ENCODE measurements at places on chromosomes 16 and 17. TPM values are rescaled to one million over a fixed set of nuclear protein-coding genes. Genes with fewer than 3 reads are reported as not detected.
A peak's percentile ranks its signal among the peaks of the same experiment; 100 is the strongest.

DNA sequence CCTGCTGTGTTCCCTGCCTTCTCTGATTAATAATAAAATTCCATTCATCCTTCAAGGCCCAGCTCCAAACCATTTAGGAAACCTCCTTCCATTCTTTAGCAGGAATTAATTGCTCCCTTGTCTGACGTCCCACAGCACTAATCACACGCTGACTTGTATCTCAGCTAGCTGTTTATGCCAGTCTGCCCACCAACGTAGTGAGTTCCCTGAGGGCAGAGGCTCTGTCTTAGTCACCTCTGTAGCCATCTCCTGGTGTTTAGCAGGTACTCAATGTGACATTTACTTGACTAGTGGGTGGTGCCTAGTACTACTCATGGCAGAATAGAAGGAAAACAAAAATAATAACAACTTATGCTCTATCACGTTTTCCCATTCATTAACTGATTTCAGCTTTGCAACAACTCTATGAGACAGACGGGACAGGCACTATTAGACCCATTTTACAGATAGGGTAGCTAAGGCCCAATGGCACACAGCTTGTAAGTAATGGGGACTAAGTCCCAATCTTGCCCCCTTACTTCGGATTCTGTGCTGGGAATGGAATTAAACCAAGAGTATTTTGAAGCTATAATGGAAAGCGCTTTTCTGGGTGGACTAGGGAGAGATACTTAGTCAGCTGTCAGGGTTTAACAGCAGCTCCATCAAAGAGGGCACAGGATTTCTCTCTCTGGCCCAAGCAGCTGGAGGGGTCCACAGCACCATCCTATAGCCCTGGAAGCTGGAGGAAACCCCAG, 931 bp upstream of the WIPF2 start:
- DNase-seq, result no peak

DNA sequence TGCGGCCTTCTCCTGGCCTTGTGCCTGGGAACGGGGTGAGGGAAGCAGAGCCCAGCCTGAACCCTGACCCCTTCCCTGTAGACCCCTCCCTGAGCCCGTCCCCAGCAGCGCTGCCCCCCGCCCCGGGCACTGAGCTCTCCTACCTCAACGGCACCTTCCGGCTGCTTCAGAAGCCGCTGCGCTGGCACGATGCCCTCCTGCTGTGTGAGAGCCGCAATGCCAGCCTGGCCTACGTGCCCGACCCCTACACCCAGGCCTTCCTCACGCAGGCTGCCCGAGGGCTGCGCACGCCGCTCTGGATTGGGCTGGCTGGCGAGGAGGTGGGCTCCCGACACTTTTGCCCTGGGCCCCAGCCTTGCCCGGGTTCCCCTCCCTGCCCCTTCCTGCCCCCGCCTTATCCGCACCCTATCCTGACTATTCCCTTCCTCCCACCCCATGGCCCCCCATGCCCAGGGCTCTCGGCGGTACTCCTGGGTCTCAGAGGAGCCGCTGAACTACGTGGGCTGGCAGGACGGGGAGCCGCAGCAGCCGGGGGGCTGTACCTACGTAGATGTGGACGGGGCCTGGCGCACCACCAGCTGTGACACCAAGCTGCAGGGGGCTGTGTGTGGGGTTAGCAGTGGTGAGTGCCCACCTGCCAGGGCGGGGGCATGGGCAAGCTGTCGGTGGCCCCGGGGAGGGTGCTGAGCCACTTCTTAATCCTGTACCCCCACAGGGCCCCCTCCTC, 62.1 kb downstream of the MRC2 start:
- DNase-seq, result no peak

DNA sequence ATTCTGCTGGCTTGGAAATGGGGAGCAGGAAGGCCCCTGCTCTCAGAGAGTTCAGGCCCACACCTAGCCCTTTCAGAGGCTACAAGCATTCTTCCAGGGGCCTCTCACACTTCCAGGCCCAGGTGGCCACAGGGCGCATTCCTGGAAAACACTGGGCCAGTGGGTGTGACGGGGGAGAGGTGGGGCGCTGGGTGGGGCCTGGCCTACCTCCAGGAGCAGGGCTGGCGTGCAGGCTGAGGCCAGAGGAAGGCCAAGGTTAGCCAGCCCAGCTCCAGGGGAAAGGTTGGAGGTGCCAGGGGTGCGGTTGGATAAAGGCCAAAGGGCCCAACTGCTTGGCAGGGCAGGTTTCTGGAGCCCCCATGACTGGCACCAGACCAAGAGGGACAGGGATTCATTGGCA, 198.2 kb downstream of the MAF start:
- DNase-seq, result peak; percentile 23

DNA sequence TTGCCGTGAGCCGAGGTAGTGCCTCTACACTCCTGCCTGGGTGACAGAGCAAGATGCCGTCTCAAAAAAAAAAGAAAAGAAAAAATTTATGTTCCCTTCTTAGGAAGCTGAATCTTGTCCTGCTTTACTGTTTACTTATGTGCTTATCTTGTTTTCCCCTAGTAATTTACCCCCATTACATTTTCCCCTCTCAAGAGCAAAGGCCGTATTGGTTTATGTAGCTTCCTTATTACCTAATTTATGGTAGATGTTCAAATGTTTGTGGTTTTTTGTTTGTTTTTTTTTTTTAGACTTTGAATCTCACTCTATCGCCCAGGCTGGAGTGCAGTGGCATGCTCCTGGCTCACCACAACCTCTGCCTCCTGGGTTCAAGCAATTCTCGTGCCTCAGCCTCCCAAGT, 10.3 kb upstream of the SLC52A1 start:
- no peak for DNase-seq

GRCh38 chr17:7548585-7549400, at the start of gene TNFSF12:
Gene TNFSF12 (plus strand): TSS chr17:7549058. CDS start chr17:7549154, 96 bp downstream.
- DNase-seq, result peak; percentile 49

Gene YBX2
- 0.15 TPM for total RNA-seq

Gene TNS4
- total RNA-seq, result 0.24 TPM

Gene SPATA32
- total RNA-seq, result not detected

GRCh38 chr16:3021449-3022207, 1.5 kb downstream of the TNFRSF12A start:
- DNase-seq, result peak; percentile 98

GRCh38 chr16:87317750-87318644, 805 bp upstream of the C16orf95 start:
- DNase-seq, result peak; percentile 44

Gene SOX8
- 0.17 TPM for total RNA-seq

Gene SDR42E1
- total RNA-seq, result 1.6 TPM

- no peak for DNase-seq
Observed at GRCh38 chr16:3443108-3444031, at the start of the genes NAA60 and ZNF597. Gene NAA60 (plus strand): TSS chr16:3443680. CDS start chr16:3476228, 32,548 bp downstream. Gene ZNF597 (minus strand): TSS chr16:3443504. CDS start chr16:3443153, 351 bp downstream.

Gene MYOCD
- total RNA-seq, result 2.5 TPM

Gene PRRT2
- total RNA-seq, result not detected

DNA sequence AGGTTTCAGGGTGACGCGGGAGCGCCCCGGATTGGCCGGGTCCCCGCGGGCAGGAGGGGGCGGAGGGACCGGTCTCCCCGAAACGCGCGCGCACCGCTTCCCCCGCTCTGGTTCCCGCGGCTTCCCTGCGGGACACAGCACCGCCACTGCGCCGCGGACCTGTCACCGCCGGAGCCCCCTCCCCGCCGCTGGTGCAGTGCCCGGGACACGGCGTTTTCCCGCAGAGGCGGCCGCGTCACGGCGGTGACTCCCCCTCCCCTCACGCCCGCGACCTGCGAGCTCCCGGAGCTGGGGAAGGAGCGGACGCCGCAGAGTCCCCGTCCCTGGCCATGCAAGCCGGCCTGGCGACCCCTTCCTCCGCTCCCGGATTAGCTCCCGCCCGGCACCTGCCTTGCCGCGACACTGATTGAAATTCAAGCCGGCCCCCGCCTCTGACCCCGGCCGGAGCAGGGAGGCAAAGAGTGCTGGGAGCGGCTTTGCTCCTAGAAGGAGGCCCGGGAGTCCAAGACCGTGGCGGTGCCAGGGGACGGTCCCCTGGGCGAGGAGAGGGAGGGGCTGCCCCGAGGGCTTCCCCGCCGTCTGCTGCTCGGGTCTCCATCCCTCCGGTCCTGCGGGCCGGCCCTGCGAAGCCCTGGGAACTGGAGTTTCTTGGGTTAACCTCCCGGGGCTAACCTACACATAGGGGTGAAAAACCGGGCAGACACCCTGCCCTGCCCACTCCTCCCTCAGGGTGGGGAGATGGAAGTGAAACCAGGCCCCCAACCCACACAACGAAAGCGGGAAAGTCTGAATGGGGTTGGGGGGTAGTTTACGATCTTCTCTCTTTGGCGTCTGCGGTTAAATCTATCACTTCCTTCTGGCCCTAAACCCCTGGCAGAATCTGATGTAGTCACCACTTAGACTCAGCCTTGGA, 1.0 kb downstream of the RHBDL3 start:
- no peak for DNase-seq

- no peak for DNase-seq
Observed at GRCh38 chr17:80086081-80086480, 15.3 kb upstream of the GAA start.

Gene CNGB1
- not detected for total RNA-seq

Gene GUCY2D
- not detected for total RNA-seq

DNA sequence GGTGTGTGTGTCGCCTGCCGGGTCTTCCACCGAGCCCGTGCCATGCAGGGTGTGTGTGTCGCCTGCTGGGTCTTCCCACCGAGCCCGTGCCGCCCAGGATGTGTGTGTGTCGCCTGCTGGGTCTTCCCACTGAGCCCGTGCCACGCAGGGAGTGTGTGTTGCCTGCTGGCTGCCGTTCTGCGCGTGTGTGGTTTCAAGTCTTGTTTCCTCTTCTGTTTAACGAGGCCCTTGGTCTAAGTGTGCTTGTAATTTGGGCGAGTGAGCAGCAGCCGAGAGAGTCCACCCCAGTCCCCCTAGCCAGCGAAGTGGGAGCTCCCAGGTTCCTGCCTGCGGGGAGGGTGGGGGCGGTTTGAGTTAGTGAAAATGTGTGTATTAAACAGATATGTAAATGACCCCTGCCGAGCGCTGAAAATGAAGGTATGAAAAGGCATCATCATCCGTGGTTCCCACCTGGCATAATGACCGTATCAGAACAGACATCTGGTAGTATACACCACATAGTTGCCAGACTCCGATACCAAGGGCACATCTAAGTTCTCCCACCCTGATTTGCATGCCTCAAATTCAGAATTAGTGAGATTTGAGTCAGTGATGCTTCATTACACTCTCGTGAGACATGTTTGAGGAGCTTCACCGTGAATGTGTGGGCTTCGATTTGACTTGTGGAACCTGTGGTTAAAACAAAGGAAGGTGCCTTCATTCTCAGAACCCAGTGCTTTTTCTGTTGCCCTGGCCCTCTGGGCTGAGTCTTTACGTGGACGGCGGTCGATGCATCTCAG, 114.5 kb upstream of the CHMP6 start:
- DNase-seq, result no peak

GRCh38 chr16:69320740-69321073, 9.6 kb downstream of the VPS4A start:
- DNase-seq, result no peak

Gene CHST4
- total RNA-seq, result 0.30 TPM

Gene SBK1
- total RNA-seq, result 0.68 TPM

Gene PDE6G
- total RNA-seq, result not detected

DNA sequence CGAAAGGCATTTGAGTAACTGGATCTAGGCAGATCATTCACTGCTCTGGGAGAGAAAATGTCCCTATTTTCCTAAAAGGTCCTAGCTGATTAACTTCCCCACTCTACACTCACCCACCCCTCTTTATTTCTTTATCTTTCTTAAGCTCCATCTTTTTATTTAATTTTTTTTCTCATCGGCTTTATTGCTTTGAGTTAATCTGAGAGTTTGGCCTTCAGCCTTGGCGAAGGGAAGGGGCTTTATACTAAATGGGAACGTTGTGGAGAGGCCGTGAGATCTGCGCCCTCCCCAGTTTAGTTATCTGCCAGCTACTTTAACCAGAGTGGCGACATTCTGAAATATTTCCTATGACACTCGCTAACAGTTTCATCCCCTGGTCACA, 882 bp upstream of the TOX3 start:
- DNase-seq, result no peak

- DNase-seq, result no peak
Observed at GRCh38 chr17:66436631-66437030, 134.2 kb downstream of the PRKCA start.

Gene GPRC5B
- total RNA-seq, result 1.3 TPM

- DNase-seq, result no peak
Observed at GRCh38 chr17:1975573-1975972, 49.6 kb downstream of the RTN4RL1 start.

DNA sequence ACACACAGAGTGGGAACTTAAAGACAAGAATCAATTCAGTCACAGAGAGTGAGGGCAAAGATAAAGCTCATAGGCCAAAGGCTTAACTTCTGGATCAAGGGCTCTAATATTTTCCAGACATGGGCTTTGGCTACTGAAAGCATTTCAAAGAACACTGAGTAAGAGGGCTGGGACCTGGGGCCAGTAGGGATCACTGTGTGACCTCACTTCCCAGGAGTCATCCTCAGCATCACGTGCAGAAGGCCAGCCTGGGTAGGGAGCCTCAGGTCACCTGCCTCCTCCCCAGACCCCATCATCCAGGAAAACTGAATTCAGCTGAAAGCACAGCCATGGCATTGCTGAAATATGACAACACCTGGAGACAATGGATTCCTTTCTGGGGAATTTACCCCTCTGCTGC, 163.5 kb downstream of the RAB11FIP4 start:
- DNase-seq, result no peak

Gene CFAP119
- total RNA-seq, result 0.91 TPM

All from Daoy (cell line).